ENCODE measurements at places on chromosomes 7 and 10.
A peak's percentile ranks its signal among the peaks of the same experiment; 100 is the strongest.

- no peak for DNase-seq
These were observed 27.1 kb upstream of the SOSTDC1 start for GRCh38 chr7:16492513-16493062.

- peak; percentile 32 for DNase-seq
These were observed 805 bp downstream of the MSRB2 start for GRCh38 chr10:23095966-23096801.

DNA sequence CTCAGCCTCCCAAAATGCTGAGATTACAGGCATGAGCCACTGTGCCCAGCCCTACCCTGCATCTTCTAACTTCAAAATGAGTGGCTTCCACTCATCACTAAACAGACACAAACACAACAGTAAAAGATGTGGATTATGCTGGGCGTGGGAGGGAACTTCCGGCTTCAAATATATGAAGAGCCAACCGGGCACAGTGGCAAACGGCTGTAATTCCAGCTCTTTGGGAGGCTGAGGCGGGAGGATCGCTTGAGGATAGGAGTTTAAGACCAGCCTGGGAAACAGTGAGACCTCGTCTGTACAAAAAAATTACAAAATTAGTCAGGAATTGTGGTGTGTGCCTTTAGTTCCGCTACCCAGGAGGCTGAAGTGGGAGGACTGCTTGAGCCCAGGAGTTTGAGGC lies 92.2 kb upstream of the GNA12 start:
- no peak for DNase-seq

DNA sequence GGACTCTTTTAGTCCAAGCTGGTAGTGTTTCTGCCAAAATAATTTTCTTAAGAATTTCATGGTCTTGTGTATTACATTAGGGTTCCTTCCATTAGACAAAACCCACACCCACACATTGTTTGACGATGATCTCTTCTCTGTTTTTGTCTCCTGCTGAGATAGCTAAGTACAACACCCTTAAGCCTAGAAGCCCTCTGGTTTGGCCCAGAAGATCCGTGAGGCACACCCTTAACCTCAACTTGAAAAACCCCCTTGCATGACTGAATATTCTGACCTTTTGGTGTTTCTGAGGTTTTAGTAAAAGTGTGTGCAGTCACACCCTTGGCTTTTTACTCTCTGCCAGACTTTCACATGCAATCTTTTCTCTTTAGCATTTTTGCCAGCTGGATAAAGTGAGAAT lies 29.3 kb upstream of the ERCC6 start:
- DNase-seq, result no peak

DNA sequence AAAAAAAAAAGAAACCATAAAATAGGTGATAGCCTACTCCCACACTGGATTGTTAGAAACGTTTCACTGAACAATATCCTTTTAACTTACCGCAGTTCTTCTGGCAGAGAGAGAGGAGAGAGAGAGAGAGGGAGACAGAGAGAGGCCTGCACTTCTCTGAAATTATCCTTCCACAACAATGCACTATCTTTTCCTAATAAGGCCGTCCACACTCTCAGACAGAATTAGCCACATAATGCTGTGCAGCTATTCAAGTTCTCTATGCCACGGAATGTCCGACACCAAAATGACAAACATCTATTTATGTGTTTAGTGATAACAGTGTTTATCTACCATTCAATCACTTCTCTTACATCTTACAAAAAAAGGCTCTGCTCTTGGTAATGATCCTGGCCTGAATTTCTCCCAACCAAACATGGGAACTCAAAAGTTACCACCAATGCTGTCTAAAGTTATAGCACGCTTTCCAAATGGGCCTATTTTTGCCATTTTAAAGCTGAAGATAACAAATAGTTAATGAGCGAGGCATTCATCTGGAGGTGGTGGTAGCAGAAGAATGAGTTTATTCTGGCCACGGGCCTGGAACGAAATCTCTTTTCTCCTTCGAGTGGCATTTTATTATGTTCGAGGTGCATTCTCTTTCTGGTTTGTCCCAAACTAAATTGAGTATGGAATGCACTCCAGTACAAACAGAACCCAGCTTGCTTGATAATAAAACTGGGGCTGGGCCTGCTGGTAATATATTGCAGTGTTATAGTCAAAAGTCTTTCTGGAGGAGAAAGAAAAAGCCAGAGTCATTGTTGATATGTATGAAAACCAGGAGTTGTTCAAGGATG lies 160.2 kb upstream of the SVIL start:
- no peak for DNase-seq

GRCh38 chr10:77960829-77961329 lies 34.3 kb upstream of the DLG5 start:
- DNase-seq, result no peak

DNA sequence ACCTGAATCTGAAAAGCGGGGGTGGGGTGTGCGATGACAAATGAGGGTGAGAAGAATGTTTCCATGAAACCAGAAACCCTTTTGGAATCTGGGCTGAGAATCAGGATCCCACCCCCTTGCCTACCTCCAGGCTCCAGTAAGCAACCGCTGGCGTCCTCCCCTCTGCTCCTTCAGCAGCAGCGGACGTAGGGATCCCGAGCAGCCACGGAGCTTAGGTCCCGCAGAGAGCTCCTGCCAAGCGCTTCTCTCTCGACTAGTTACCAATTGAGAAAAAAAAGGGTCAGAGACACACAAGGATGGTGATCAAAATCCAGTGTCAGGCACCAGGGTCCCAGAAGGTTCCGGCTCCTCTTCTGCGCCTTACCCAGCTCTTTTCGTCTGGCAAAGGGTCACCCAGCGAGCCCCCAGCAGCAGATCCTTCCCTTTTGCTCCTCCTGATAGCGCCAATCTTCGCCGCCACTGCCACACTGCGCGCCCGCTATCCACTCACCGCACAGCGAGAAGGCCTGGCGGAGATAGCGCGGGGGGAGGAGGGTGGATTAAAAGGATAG lies 733.5 kb downstream of the ZWINT start:
- peak; percentile 10 for DNase-seq

- DNase-seq, result no peak
These were observed 63.6 kb downstream of the CUBN start for GRCh38 chr10:17066000-17066399.

- no peak for DNase-seq
These were observed 49.2 kb downstream of the SVIL start for GRCh38 chr10:29585488-29585976.

GRCh38 chr7:106126170-106126938 lies 14.2 kb upstream of the SYPL1 start:
- no peak for DNase-seq

DNA sequence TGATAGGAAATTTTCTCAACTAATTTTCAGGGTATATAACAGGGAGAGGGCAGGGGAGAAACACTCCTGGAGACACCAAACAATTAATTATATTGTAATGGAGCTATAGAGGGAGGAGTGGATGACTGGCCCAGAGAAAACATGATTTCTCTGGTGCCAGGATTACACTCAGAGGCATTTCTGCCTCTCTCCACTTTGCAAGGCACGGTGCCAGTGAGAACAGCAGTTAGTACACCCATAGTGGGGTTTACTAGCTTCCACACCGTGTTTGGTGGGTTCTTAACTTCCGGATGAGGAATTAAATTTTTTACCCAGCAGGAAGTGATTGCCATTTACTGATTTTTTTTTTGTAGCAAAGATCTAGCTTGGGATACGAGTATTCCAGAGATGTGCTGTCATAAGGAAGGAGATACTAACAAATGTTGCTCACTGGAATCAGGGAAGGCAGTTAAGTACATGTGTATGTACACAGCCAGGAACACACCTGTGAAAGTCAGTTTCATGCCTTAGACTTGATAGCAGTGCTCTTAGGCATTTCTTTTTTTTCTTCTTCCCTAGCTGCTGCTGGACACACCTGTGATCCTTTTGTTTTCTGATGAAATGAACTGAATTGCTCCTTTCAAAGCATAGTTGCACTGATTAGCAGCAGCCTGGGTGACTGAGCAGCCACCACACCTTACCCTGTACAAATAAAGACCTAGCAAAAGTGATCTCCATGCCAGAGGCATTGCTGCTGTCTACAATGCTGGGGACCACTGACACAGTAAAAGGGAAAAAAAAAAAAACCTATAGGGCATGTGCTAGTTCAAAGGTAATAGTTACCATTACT lies 58.1 kb downstream of the POLL start:
- DNase-seq, result no peak

GRCh38 chr10:61822781-61823230 lies 78.7 kb upstream of the ARID5B start:
- no peak for DNase-seq

DNA sequence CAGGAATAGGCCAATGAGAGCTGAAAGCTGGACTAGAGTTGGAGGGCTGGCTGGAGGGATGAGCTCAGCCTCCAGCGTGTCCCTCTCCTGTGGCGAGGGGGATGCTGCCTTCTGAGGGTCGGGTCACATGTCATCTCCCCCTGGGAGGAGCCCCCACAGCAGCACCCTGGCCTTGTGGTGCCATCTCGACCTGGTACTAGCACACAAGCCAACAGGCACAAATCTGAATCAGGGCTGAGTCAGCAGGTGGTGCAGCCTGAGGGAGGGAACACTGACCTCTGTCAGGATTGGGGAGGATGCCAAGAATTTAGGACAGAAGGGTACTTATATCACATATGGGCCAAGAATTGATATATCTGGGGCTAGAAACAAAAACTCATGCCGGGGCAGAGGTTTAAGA lies 280.4 kb downstream of the CELF2 start:
- no peak for DNase-seq

- DNase-seq, result no peak
These were observed 247.4 kb upstream of the ETV1 start for GRCh38 chr7:14236834-14237233.

- no peak for DNase-seq
These were observed 7.2 kb downstream of the GIGYF1 start for GRCh38 chr7:100686822-100687211.

DNA sequence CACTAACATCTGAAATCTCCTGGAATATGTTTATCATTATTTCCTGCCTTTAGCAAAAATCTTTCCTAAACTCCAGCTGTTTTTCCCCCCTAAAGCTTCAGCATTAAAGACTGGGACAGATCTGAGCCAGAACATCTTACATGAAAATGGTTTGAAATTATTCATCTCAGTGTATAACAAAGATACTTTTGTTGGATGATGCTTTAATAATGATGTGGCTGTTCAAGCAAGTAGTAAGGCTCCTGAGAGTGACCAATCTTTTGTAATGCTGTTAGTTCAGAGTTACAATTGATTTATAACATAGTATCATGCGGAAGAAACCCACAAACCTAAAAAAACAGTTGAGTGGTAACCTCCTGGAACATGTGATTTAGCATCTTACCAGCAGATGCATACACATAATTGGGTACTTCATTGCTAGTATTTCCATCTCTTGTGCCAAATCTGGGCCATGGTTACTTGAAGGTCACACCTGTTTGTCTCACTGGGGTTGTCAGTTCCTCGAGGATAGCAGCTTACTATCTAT lies 1.5 kb downstream of the BZW2 start:
- DNase-seq, result no peak

GRCh38 chr7:112172870-112173567 lies 33.2 kb downstream of the DOCK4 start:
- DNase-seq, result no peak

DNA sequence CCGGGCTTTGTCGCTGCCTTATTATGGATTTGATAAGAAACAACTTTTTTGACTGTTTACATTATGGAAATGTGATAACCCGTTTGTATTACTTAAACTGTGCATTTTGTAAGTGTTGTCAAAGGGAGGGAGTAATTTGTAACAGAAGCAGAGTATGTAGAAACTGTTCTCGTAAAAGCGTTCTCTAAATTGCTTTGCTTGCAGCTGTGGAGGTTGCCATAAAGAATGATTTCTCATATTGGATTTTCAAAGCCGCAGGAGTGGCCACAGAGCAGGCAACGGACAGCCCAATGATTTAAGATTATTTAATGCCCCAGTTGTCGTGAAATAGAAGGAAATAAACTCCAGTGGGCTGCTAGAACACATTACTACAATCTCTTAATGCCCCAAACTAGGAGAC lies 114.0 kb upstream of the INSYN2A start:
- DNase-seq, result no peak

- DNase-seq, result no peak
These were observed 201.7 kb downstream of the AUTS2 start for GRCh38 chr7:69799990-69800389.

GRCh38 chr10:14369906-14370305 lies 39.2 kb upstream of the FRMD4A start:
- DNase-seq, result no peak

DNA sequence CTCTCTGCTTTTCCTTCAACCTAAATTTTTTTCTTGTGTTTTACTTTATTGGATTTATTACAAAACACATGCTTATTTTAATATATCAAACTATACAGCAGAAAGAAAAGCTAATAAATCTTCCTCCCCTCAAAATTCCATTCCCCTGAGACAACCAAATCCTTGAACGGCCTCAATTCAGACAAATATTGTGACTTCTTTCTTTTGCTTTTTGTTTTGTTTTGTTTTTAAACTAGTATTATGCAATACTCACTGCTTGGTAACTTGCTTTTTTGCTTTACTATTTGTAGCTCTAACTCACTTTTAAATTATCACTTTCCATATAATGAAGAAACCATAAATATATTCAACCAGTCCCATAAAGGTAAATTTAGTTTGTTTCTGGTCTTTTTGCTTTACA lies 59.4 kb upstream of the CDK1 start:
- no peak for DNase-seq

DNA sequence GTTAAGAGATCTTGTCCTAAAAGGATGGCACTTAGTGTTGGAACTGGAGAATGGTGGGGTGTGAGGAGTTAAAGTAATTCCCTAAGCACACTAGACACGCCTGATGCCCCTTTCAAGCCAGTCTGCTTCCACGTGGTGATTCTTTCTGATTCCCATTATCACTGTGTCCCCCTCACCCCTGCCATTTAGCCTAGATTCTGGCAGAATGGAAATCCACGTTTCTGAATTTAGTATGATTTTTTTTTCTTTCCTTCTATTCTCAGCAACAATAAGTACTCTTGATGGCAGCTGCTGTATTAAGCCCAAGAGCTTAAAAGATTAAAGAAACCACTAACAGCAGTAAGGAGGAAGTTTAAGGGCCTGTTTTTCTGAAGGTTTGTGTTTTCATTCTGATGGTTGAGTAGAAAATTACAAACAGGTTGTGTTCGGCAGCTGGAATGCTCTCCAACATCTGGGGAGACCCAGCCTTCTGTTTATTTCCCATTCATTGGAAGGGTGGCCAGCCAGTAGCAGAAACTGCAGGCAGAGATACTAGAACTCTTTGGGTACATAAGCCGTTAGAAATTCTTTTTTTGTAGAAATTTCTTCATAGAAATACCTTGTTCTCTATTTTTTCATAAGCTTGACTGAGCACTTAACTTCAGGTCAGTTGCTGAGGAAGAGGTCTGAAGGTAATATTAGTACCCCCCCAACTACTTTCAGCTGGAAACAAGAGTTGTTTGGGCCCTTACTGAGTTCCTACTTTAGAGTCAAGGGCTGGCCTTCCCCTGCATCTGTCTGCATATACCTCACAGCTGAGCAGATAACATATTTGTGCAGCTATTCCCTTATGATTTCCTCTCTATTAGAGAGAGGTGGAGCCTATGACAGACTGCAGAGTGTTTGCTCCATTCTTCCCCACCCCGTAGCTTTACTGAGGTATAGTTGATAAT lies 355.1 kb downstream of the AUTS2 start:
- DNase-seq, result no peak

DNA sequence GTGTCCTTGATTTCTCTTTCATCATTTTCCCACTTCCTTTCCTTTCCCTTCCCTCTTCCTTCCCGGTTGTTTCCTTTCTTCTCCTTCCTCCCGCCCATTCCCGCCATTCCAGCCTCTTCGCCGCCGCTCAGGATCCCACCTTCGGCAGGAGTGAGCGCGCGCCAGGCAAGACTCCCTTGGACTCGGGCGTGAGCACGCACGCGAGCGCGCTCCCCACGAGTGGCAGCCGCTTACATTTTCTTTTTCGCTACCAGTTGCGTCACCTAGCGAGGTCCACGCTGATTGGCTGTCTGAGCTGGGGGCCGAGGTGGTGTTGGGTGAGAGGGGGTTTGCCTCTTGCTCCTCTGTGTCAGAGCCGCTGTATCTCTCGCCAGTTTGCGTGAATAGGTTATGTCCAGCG lies 11.8 kb downstream of the ZAN start:
- no peak for DNase-seq

Measured in HEK293T (cell line).